ENCODE measurements at places on chromosomes 13 and 19. TPM values are rescaled to one million over a fixed set of nuclear protein-coding genes. Genes with fewer than 3 reads are reported as not detected.

Gene GJB2
- 0.53 TPM for total RNA-seq

Gene DPF1
- total RNA-seq = 4.8 TPM

Gene CCDC8
- not detected for total RNA-seq

Gene NDUFA13
- total RNA-seq = 160 TPM

Gene UQCRFS1
- total RNA-seq = 133 TPM

Gene FXYD1
- total RNA-seq = not detected

Gene ZNF177
- total RNA-seq = 0.74 TPM

Gene C1QTNF9B
- total RNA-seq = not detected

Gene FGF14
- not detected for total RNA-seq

Gene GNG7
- total RNA-seq = 0.06 TPM

Gene IQCN
- total RNA-seq = 0.71 TPM

Gene CRX
- total RNA-seq = not detected
